ENCODE measurements at places on chromosomes 4 and X.

- DNase-seq, result no peak
Measured at GRCh38 chr4:25993395-25994185, 79.6 kb downstream of the SMIM20 start.

- DNase-seq, result no peak
Measured at GRCh38 chr4:1409079-1409478, 2.8 kb upstream of the NKX1-1 start.

DNA sequence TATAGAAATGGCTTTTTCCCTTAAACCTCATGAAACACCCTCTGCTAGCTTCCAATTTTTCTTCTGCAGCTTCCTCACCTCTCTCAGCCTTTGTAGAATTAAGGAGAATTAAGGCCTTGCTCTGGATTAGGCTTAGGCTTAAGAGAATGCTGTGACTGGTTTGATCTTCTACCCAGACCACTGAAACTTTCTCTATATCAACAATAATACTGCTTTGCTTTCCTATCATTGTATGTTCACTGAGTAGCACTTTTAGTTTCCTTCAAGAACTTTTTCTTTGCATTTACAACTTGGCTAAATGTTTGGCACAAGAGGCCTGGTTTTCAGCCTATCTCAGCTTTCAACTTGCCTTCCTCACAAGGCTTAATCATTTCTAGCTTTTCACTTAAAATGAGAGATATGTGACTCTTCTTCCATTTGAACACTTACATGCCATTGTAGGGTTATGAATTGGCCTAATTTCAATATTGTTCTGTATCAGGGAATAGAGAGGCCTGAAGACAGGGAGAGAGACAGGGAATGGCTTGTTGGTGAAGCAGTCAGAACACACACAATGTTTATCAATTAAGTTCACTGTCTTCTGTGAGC, 28.2 kb downstream of the TMEM154 start:
- no peak for DNase-seq

DNA sequence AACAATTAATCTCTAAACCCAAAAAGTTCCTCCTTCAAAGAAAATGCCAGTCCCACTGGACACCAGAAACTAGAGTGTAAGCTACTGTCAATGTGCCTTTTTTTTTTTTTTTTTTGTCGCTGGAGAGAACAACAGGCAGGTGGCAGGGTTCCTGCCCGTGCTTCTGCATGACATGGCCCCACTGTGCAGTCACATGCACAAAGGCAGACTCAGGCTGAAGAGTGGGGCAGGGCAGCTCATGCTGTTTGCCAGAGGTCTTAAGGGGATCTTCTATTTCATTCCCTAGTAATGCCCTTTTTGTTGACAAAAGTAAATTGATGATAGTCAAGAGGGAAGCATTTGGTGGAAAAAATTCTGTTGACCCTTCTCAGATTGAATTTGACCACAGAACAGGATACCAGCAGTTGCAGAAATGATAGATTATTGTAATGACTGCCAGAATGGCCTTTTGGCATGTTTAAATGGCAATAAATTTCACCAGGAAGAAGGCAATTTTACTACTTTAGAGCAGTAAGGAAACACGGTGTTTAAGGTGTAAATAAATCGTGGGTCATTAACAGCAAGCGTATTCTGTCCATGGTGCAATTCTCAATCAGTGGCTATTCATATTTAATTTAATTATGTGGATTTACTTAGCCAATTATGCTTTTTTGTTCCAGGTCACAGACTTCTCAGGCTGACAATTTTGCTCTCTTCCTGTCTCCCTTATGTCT, 80.9 kb downstream of the NKX6-1 start:
- DNase-seq, result no peak

DNA sequence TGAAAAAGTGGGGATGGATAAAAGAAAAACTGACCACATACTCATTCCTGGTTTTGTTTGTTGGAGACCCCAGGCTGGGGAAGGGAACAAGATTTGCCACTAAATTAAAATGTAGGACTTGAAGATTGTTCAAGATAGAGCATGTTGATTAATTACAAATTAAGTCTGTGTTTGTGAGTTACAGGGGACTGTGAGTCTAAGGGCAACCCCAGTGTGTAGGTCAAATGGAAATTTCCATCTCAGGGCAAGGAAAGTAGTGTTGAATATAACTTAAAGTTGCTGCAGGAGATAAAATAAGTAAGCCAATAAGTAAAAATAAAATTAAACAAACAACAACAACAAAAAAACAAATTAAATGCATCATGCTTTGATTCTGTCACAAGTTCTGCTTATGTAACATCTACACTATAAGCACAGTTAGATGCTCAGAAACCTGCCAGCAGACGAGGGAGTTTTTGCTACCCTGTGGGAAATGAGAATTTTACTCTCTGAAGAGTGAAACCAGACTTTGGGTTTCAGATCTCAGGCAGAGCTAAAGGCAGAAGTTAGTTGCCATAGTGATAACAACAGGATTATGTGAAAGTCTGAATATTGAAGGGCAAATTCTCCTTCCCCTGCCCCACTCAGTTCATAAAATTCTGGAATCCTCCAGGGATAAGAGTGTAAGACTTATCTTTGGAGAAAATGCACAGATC, 352.3 kb downstream of the GRXCR1 start:
- DNase-seq, result no peak

DNA sequence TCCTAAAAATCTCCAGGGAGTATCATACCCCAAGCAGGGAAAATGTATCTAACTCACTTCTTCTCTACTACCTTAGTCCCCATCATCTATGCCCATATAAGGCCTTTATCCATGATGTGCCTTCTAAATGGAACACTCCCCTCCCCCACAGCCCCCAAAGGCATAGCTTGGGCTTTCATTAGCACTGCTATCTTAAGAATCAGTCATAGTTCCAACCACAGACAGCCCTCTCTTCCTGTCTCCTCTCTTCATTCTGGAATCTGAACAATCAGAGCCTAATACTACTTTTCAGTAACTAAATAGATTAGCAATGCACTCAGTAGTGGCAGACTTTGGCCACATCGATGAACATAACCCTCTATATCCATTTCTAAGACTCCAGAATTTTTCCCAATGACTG, 313.2 kb upstream of the DKK2 start:
- no peak for DNase-seq

- DNase-seq, result no peak
Measured at GRCh38 chrX:46543441-46543840, 1.8 kb downstream of the ZNF674 start.

DNA sequence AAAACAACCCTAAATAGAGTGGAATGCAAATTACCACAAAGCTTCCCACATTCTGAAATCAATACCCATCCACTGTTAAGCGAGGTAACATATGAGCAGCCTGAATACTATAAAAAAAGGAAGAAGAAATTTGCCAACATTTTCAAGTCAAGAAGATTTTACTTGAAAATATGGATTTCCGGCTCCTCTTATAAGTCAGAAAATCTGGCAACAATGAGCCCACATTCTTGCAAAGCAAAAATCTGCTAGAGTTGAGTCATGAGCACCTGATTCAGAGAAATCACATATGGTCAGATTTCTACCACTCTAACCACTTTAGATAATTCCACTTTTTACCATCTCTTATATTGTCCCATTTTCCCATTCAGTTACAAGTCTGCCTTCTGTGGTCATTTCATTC, 395.7 kb downstream of the DTHD1 start:
- DNase-seq, result no peak

DNA sequence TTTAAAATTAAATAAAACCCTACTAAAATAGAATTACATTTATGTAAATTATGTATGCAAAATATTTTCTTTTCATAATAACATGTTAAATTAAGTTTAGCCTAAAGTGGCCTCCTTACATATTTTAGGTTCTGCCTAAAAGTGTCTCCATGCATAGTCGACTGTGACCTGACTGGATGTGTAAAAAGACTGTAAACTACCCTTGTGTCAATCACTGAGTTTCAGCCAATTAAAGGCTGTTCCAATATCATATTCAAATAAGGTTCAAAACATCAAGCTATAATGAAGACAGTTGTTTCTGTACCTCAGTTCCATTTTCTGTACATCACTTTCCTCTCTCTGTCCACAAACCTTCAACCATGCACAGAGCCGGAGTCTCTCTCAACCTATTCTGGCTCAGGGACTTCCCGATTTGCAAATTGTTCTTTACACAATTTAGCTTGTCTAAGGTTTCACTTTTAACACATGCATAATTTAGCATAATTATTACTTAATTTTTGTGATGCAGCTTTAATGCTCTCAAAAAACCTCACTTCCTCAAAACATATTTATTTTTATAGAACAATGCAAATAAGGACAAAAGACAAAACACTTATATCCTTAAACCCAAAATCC, 60.1 kb downstream of the SH3RF1 start:
- no peak for DNase-seq

GRCh38 chrX:45145492-45146215, 55.0 kb downstream of the DIPK2B start:
- no peak for DNase-seq

DNA sequence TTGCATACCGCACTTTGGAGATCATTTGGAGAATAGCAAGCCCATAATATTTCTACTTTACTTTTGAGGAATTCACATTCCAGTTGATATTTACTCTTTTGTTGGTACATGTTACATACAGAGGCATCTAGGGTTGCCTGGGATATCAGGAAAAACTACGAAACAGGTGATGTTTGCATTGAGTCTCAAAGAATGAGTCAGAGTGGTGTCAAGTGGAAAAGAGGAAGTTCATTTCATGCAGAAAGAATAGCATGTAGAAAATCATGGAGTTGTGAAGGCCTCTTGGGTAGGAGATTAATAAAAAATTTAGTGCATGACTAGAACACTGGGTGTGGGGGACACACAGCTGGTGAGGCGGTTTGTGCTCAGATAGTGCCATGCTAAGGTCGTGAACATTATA, 33.5 kb upstream of the ELOVL6 start:
- DNase-seq, result no peak

DNA sequence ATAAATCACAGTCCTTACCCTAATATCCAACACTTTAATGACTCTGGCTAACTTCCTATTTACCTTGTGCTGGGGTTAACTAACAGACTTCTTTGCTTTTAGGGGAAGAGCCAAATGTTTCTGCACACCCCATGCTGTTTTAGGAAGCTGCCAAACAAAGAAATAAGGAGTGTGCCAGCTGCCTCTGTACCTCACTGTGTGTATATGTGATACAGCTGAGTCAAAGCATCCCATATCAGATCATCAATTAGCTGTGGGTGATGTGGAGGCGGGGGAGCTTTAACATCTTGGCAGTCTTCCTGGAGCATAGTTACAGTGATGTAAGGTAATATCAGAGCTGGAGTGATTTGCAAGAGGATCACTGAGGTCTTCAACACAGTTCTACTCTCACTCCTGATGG, 95.4 kb downstream of the COL25A1 start:
- DNase-seq, result no peak

DNA sequence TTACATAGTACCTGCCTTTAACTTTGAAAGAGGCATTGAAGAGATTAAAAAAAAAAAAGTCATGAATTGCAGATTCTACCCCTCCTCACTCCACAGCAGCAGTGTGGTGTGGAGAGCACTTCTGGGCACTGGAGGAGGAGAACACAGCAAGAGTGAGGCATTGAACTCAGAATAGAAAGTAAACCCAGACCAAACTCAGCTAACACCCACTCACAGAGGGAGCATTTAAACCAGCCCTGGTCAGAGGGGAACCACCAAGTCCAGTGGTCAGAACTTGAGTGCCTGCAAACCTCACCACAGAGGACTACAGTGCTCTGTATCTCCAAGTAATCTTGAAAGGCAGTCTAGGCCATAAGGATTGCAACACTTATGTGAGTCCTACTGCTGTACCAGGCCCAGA, 15.6 kb upstream of the UGT2A1 start:
- no peak for DNase-seq

DNA sequence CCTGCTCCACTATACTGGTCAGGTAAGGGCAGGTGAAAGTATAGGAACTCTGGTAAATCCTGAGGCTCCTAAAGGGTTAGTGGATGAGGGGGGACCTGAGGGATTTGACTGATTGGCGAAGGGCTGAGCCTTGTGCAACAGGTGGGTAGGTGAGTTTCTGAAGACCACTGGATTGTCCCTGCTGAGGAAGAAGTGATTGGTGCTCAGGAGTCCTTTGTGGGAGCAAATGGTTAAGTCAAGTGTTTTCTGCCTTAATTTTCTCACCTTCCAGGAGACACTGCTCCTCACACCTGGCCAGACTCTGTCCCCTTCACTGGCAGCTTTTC, 156.6 kb downstream of the AMMECR1 start:
- no peak for DNase-seq

DNA sequence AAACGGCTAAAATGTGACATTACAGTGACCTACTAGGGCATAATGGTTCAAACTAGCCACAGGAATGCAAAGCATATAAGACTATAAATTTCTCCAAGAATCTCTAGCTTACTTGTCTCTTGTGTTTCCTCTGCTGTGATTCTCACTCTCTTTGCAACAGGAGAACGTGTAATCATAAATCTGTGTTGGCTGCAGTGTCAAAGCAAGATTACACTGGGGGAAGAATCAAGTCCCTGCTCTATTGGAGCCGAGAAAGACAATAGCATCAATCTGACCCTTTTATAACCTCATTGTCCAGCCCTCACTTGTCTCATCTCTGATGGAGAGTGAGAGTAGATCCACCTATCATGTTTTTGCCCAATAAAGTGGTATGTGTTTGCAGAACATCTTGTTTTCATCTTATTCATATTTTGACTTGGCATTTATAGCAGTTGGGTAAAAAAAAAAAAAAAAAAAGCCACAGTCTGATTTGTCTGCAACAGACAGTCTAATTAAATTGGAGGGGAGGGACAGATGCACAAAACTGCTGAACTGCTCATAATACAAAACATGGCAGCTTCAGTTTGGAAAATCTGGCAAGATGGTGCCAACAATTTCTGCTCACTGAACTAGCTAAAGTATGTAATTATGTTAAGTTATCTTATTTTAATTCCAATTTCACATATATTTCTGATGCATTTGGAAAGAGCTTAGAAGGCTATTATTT, 165.0 kb upstream of the GABRA2 start:
- no peak for DNase-seq

DNA sequence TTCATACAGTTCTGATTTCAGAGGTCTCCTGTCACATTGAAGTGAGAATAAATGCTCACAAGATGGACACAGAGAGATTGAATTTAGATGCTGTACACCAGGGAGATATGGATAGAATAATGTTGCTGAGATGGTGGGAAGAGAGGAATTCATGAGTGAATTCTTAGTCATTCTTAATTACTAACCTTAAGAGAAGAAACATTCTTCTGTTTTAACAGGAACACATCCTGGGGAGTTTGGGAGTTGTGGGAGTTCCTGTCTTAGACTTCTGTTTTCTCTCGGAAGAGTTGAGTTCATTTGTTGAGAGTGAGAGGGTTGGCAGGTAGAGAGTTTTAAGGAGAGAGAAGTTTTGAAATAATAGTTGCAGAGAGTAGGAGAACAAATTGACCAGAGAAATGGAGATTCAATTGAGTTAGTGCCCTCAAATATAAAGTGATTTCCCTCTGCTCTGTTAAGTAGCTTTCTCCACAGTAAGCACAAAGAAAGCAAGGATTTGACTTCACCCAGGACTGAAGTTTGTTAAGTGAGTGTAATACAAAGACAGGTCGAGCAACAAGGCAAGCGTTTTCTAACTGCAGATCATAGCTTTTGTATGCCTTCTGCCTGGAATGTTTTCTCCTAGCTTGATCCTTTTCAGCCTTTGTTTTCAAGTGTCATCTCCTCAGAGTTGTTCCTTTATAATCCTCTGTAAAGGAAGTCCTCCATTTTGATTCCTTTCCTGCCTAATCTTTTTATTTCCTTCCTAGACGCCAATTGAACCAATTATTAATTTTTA, 205.9 kb downstream of the RAPGEF2 start:
- no peak for DNase-seq
